ENCODE measurements at places on chromosomes 16 and 17. TPM values are rescaled to one million over a fixed set of nuclear protein-coding genes. Genes with fewer than 3 reads are reported as not detected.

The DPEP3 gene
- not detected for polyA plus RNA-seq

GRCh38 chr16:69563605-69564580 is 1.9 kb upstream of the NFAT5 start:
- no peaks in the 10 kb centered on the region for H3K27me3 ChIP-seq
- H3K4me1 ChIP-seq: peaks cover 25% of the 10 kb centered on the region
- H3K36me3 ChIP-seq: peaks cover 4% of the 10 kb centered on the region
- peak; percentile 16 for DNase-seq

- no peak for DNase-seq
- no peaks in the 10 kb centered on the region for H3K36me3 ChIP-seq
- no peak overlapping the region for H3K4me3 ChIP-seq
- no peak overlapping the region for H3K27ac ChIP-seq
Observed at GRCh38 chr16:76376988-76377387, 99.8 kb downstream of the CNTNAP4 start.

DNA sequence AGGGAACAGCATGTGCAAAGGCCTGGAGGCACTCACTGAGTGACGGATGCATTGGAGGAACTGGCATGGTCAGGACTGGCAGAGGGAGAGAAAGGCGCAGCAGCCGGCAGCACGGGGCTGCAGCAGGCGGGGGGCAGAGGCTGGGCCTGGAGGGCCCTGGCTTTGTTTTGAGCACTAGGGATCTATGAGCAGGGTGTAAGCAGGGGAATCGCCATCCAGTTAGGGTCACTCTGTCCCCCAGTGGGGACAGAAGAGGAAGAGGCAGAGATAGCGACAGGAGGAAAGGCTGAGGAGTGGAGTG is 14.2 kb downstream of the HSD11B2 start:
- peaks cover 16% of the 10 kb centered on the region for H3K4me1 ChIP-seq
- DNase-seq: no peak
- H3K36me3 ChIP-seq: no peaks in the 10 kb centered on the region

DNA sequence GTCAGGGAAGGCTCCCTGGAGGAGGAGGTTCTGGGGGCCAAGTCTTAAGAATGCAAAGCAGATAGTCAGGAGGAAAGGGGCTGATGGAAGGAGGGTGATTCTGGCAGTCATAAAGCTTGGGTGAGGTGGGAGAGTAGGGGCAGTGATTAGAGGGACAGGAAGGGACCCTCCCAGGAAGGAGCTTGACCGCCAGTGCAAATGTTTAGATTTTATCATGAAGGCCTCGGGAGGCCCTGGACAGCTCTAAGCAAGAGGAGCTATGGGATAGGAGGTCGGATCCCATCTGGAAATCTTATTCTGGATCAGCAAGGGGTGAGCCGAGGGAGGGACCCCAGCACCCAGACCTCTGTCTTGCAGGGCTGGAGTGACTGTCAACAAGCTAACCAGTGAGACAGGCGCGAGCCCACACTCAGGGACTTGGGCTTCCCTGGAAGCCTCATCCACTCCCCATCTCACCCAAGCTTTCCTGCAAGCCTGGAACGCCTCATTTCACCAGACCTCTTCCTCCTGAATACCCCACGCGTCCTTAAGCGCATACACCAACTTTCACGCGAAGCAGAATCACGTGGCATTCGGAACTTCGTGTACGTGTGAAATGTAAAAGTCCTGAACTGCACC is 52.0 kb upstream of the CBX4 start:
- no peak overlapping the region for H3K4me3 ChIP-seq
- no peaks in the 10 kb centered on the region for H3K27me3 ChIP-seq

Measured in cardiac muscle cell (in vitro differentiated cells and primary cell).